ENCODE measurements at places on chromosomes 5 and 9.
A peak's percentile ranks its signal among the peaks of the same experiment; 100 is the strongest.

DNA sequence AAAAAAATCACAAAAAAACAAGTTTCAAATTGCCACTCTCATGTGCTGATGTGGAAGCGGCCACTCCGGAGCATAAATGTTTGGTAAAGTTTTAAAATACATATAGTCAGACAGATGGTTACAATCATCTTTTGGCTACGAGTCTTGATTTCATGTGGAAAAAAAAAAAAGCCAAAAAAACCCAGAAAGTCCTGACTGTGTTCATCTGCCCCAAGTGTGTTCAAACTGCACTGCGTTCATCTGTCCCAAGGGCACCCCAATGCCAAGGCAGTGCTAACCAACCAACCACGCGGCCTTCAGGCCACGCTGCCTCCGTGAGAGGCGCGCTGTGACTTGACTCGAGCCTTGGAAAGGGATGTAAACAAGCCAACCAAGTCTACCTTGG, 127.1 kb downstream of the MYO10 start:
- no peak for DNase-seq

- no peak for DNase-seq
These were observed 17.6 kb downstream of the P4HA2 start for GRCh38 chr5:132209901-132210545.

DNA sequence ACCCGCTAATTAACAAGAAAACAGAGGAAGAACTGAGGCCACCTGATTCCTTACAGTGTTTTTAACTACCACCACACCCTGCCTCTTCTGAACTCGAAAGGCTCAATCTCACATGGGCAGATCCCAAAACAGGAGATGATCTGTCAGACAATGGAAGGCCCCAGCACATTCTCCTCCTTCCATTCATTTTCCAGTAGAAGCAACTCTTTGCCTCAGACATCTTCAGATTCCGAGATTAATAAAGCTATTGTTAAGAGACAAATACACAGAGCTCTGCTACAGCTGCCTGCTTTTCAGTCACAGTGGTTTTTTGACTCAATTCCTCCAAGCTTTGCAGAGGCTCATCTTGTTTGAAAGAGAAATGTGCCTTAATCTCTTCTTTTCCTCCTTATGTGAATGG, 127.2 kb upstream of the ADAMTSL1 start:
- no peak for DNase-seq

DNA sequence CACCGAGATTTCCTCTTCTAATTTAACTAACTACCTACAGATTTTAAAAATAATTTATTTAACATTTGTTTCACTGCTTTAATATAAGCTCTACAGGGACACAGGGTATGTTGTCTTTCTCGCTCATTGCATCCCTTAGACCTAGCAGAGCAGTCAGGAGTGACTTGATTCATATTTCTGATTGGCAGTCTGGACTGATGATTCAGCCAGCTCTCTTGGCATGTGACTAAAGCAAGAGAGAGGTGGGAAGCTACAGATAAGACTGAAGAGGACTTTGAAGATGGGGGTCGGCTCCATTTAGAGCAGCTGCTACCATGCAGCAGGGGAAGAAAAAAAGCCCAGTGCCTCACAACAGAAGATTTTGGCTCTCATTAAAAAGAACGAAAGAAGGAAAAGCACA, 173.4 kb upstream of the STK32A start:
- no peak for DNase-seq

- DNase-seq = no peak
These were observed 460.8 kb downstream of the TAF11L14 start for GRCh38 chr5:18095061-18095460.

- no peak for DNase-seq
These were observed at the start of gene SNCAIP for GRCh38 chr5:122311961-122312590. Gene SNCAIP, plus strand, starts transcription at chr5:122312237. Its CDS starts 78,898 bp downstream, at chr5:122391135.

DNA sequence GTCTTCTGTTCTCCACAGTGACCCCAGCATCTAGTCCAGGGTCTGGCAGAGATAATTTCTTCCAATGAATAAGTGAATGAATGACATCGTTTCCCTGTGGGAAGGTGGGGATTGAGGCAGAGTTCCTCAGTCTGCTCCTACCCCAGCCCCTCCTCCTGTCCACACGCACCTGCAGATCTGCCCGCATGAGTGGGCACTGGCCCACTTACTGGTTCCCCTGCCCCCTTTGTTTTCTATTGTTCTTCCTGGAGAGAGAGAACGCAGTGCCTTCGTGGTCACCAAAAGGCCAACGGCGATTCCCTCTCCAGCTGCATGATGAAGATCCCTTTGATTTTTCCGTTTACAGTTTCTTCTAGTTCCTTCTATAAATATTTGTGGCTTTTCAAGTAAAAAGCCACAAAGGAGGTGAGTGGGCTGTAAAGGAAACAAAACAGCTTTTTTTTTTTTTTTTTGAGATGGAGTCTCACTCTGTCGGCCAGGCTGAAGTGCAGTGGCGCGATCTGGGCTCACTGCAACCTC, 5.8 kb upstream of the FPGS start:
- no peak for DNase-seq

DNA sequence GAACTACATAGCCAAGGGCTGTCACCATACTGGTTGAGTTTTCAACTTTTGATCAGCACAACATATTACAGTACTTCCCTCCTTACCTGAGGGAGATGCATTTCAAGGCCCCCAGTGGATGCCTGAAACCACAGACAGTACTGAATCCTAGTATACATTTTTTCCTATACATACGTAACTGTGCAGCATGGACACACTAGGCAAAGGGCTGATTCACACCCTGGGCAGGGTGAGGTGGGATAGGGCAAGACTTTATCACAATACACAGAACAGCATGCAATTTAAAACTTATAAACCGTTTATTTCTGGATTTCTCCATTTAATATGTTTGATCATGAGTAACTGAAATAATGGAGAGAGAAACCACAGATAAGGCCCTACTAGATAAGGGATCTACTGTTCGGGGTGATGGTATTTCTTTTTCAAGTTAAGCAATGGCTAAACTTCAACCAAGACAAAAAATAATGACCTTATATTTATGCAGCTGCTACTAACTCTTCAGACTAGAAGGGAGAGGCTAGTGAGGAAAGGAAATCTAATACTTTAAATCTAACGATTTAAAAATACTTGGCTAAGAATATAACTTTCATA, 186.9 kb upstream of the GNA14 start:
- no peak for DNase-seq

DNA sequence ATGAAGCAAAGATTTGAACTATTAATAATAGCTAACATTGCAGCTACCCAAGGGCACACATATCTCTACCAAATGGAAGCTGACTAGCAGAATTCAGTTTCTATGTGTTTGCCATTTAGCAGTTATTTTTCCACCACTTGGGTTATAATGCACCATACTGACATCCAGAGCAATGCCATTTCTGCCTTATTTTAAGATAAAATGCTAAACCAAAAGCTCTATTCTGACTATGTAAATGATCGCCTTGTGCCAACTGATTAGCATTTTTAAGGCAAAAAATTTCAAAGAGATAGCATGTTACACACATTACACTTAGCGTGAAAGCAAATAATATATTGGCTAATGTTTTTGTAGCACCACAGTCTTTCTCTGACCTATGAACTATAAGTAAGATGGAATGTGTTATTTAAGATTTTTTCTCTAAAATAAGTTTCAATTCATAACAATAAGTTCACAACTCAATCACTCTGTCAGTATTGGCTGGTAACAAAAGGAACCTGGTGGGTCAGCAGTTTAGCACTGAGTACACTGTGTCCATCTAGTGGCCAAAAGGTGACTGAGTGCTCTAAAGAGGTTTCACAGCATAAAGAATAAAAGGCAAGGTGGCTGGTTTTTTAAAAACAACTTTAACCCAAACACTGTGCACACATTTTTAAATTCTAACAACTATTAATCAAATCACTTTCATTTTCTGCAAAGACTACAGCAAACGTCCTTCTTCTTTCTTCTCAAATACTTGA, 443.5 kb downstream of the PDE4D start:
- no peak for DNase-seq

- no peak for DNase-seq
These were observed 129.1 kb downstream of the FANCC start for GRCh38 chr9:95188459-95188858.

- no peak for DNase-seq
These were observed 7.1 kb upstream of the PURA start for GRCh38 chr5:140106805-140107311.

DNA sequence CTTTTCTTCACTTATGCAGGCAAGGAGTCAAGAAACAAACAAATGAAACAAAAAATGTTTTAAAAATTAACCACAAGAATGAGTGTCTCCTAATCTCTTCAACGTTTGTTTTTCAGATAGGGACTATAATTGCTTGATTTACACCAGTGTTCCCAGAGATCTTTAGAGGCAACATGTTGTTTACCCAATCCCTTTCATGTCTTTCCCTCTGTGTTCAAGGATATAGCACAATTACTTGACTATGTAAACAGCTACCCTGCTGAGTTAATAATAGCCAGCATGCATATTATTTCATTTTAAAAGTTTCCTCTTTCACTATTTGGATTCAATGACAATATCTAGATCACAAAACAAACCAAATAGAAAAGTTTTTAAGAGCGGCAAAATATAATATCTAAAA, 25.1 kb upstream of the SHISAL2B start:
- DNase-seq = no peak

DNA sequence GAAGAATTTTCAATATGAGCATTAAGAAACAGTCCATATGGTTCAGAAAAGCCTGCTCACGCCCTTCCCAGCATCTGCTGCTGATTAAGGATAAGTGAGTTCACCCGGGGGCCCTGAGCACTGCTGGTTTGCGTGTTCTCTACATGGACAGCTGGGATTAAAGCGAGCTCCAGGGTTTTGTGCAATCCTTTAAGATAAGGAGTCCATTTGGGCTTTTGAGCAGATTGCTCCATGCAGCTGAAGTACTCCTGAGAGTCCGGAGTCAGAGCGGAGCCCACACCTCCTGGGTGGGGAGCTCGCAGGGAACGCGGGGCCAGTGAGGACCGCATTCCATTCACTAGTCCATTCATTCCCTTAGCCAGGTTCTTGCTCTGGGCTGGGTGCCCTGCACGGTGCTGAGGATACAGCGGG, 149.3 kb upstream of the COL5A1 start:
- peak; percentile 99 for DNase-seq

DNA sequence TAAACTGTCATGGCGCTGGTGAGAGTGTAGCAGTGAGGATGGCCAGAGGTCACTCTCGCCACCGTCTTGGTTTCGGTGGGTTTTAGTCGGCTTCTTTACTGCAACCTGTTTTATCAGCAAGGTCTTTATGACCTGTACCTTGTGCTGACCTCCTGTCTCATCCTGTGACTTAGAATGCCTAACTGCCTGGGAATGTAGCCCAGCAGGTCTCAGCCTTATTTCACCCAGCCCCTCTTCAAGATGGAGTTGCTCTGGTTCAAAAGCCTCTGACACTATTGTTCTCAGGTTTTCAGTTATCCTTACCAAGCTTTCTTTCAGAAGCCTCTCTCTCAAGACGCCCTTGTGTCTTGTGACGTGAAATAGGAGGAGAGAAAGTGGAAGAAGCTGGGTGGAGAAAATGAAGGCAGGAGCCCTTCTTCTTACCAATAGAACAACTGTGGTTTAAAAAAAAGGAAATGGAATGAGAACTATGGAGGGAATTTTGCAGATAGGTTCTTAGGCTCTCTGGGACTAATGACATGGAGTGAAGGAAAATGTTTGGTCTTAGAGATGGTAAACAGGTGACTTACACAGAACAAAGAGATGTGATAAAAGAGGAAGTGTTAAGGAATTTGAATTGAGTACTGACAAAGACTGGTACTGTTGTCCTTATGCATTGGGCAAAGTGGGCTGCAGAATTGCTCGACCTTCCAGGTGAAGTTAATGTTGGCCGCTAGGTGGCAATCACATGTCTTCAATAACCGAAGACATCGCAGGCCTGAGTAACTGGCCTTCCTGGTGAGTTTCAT, 133.3 kb upstream of the RAI14 start:
- peak; percentile 64 for DNase-seq

DNA sequence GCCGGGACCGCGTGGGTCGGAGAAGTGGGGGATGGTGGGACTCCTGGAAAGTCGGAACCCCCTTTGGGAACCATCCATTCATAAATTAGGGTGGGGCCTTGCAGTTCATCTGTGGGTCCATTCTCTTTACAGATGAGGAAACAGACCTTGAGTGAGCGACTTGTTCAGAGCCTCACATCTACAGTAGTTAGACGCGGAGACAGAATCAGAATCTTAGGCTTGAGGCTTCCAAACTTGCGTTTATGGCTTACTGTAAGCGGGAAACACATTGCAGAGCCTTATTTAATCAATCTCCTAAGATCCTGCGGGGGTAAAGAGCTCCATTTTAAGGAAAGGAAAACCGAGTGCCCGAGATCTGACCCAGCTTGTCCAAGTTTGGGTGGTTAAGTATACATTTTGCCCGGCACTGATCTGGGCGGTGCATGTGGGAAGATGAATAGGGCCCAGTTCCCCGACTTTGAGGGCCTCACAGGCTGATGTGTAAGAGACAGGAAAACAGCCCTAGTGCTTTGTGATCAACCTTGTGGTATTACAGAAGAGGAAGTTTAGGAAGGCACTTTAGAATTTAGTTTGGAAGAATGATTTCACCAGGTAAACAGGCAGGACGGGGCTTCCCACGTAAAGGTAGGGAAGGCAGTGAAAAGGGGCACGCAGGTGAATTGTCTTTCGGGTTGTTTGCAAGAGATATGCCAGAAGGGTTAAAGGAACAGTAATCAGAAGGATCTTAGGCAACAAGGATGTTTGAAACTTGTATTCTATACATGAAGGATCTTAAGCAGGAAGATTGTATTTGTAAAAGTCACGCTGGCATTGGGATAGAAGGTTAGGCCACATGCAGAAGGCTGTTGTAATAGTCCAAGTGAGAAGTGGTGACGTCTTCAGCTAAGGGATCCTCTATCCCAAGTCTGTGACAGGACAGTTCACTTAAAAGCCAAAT, 744 bp downstream of the TARS1 start:
- DNase-seq = no peak

DNA sequence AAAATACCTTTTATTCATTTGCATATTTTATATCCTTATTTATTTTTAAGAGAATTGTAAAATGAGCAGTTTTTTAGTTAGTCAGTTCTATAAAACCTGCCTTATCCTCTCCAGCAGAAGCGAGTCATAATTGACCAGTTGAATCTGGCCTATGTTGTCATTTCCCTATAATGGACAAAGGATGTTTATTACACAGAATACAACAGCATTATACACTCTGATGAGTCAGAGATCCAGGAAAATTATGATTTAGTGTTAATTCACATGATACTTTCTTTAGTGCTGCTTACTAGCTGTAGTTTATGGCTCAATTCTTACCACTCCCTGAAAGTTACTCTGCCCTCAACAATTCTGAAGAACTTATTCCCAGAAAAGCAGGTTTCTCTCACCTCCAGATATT, 26.8 kb upstream of the LURAP1L start:
- no peak for DNase-seq

DNA sequence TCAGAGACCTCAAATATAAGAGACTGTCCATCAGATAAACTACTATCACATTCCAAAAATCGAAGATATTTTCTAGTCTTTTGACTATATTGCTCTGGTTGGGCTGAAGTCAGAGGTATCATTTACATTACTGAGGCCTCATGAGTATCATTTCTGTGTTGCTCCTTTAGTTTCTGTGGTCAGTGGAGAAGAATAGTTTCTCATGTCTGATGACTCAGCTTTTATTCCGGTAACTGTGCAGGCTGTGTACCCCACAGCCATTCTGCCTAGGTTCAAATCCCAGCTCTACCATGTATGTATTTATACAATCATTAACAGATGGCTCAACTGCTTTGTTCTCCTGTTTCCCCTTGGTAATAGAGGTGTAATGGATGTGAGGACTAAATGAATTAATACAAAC, 179.3 kb downstream of the ALDH1A1 start:
- no peak for DNase-seq

All from NCI-H524 (cell line).